Stimulated activated CD4-positive, alpha-beta T cell treated with anti-CD3 and anti-CD28 coated beads, Interleukin-2, amount 100 ng/mL, for 24 hours (primary cell): ENCODE measurements at places on chromosomes 2 and 18.

GRCh38 chr2:238055841-238056240 is 5.0 kb upstream of the SCLY start:
- no peak for DNase-seq

GRCh38 chr2:177165721-177166711 is 46.6 kb upstream of the HNRNPA3 start:
- no peak for DNase-seq

DNA sequence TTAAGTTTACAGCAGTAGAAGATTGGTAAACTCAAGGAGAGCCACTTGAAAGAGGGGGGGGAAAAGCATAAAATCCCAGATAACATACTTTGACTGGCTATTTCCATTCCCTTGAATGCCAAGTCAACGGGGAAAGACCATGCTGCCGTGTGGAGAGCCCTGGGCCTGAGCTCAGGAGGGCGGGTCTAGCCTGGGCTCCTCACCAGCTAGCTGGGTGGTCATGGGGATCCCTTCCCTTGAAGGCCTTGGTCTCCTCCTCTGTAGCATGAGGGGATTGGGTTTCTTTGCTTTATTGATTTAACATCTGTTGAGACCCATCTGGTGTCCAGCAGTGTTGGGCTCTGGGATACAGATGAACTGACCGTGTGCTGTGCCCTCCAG is 35.0 kb downstream of the TEX51 start:
- no peak for DNase-seq

DNA sequence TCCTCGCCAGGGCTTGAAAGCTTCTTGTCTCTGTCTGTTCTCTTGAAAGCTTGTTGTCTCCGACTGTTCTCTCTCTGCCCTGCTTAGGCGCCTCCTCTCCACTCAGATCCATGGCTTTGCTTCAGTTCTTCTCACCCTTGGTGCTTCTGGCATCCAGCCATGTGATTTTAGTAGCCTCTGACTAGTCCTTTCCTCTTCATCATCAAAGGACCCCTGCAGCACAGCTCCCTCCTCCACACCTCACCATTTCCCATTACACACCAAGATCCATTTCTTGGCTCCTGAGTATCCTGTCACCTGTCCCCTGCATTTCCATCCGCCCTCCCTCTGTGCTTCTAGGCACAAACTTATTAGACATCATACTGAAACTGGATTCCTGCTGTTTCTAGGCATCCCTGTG is 59.4 kb downstream of the ZNF236 start:
- DNase-seq, result no peak

DNA sequence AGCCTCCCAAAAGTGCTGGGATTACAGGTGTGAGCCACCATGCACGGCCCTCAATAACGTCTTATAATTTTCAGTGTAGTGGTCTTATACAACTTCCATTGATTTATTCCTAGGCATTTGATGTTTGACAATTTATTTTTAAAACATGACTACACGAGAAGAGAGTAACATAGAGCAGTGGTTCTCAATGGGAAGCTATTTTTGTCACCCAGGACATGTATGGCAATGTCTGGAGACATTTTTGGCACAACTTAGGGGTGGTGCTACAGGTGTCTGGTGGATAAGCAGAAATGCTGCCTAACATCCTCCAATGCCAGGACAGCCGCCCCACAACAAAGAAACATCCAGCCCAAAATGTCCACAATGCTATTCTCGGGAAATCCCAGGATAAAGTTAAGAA is 12.7 kb upstream of the ANXA4 start:
- no peak for DNase-seq

DNA sequence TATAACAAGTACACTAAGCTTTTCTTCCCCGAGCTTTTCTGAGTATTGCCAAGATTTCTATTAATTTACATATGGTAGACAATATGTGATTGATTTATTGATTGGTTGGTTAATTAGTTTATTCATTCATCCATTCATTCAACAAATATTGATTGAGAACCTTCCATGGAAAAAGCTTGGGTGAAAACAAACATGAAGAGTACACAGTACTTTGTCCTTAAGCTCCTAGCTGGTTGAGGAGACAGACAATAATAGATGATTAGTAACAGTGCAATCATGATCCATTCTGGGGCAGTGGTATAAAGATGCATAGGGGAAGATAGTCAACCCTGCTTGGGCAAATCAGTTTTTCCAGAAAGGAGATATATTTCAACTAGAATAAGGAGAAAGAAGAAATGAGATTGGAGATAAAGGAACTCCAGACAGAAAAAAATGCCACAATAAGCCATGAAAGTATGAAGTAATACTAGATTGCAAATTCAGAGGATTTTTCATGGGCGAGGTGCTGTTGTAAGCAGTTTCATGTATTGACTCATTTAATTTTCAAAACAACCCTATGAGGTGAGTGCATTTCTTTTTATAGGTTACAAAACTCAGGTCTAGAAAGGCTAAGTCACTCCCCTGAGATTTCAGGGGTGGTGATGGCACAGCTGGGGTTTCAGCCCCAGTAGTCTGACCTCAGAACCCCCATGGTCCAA is 129.5 kb downstream of the RND3 start:
- no peak for DNase-seq

DNA sequence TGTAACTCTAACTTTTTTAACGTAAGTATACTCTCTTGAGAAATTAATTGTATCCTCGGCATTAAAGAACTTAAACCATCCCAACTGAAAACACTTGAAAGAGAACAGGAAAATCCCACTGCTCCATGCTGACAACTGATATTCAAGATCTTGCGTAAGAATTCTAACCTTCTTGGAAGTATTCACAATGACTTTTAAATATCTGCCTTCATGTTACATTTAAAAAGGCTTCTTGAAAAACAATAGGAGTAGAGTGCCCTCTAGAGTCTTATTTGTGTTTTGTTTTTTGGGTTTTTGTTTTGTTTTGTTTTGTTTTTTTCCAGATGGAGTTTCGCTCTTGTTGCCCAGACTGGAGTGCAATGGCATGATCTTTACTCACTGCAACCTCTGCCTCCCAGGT is 65.4 kb upstream of the DNAJC10 start:
- no peak for DNase-seq

DNA sequence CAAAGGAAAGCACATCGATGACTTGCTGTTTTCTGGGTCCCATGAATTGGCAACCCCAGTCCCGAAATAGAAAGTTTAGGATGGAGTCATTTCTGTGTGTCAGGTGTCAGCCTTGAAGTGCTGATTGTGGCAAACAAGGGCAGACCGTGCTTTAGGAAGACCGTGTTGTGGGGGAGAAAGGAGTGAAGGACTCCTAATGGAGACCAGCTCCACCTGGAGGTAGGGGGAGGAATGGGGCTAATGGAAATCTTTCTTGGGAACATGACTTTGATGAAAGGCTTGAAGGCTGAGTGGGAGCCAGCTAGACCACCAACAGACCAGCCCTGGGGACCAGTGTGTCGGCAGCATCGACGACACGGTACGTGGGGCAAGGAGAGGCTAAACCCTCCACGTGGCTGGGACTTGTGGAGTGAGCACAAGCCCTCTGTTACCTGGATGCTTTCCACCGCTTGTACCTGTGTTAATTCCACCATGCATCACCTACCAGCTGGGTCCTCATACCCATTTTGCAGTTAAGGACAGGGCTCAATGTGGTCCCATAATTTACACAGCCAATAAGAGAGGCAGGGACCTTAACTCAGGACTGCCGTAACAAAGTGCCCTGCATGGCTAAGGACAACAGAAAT is 104.2 kb downstream of the SH3BP4 start:
- DNase-seq, result no peak

GRCh38 chr2:59066787-59067399 is 825.8 kb upstream of the FANCL start:
- no peak for DNase-seq

GRCh38 chr2:46748121-46748520 is 167.5 kb downstream of the MCFD2 start:
- no peak for DNase-seq
